Upper lobe of left lung (tissue), 6 donors: ENCODE measurements at places on chromosomes 1 and 21. TPM values are rescaled to one million over a fixed set of nuclear protein-coding genes. Genes with fewer than 3 reads are reported as not detected.

- no peak for DNase-seq
Measured at GRCh38 chr1:58513956-58514355, 32.6 kb downstream of the OMA1 start.

- no peak for DNase-seq
Measured at GRCh38 chr1:192849442-192849841, 40.6 kb downstream of the RGS2 start.

GRCh38 chr1:193498088-193498655, 311.8 kb upstream of the B3GALT2 start:
- no peak for DNase-seq

DNA sequence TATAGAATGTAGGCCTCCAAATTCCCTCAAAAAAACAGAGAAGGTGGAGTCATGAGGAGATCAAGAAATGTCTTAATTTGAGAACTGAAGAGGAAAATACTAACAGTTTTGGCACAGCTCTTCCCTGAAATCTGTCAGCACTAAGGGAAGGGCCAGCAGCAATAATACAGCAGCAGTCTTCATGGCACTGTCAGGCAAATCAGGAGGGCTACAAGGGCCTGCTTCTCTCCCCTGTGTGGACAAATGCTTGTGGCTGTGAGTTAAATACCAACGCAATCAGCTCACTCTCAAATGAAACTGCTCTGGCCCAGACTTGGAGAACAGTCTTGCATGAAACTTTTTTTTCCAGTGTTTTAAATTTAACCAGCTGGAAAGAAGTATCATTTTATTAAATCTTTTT, 20.5 kb upstream of the CNN3 start:
- DNase-seq: no peak

FAM43B gene
- 0.30 TPM for total RNA-seq
